ENCODE measurements at places on chromosomes 5 and 9.

DNA sequence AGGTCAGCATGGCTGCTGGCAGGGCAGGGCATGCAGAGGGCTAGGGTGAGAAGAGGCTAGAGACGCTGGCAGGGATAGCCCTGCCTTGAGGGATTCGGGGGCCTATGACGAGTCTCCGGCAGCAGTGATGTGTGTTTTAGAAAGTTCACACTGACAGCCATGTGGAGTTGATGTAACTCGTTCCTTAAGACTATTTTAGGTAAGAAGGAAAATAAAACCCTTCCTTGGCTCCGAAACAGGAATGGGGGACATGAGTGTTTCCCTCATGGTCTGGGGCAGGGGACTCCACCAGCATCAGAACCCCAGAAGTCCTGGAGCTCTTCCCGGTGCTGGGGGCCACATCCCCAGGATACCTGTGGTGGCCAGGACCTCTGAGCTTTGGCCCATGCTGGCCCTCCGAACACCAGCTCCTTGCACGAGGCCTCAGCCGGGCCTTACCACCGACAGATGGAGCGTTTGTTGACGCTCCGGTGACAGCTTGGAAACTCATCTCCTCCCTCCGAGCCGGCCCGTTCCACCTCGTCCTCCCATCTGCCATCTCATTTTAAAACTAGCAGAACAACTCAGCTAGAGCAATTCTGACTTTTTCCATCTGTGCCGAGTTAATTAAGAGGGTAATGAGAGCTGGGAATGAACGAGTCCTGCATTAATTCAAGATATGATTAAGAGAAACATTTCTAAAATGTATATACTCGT, 337.7 kb downstream of the CDK5RAP2 start:
- DNase-seq = no peak

DNA sequence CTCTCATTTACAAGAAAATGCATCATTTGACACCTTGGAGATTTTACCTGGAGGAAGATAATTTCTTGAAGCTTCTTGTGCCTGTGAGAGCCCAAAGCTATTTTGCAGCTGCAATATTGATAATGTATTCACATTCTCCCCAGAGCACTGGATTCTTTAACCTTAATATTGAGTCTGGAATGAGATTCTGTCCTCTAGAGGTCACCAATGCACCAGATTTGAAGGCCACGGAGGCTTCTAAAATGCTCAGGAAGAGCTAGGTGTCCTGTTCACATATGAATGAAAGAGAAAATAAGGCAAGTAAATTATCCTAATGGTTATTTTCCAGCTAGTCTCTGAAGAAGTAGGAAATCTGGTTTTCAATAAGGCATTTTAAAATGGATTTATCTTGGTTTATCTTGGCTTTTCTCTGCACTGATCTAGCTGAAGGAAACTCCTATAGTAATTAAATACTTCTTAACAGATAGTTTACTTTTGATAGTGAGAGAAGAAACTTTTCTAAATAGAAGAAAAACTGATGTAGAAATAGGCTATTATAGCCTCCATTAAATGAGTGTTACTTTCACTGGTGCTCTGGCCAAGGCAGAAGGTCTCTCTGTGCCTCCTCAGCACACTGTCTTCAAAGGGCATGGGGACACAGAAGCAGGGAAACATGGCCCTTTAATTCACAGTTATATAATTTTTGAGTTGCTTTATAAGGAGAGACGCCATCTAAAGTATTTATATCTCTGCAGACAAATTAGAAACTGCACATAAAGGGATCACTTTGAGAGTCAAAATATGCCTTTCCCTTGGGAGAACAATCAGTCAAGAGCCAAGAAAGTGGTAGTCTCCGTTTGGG, 297.0 kb upstream of the ACTBL2 start:
- DNase-seq = no peak

DNA sequence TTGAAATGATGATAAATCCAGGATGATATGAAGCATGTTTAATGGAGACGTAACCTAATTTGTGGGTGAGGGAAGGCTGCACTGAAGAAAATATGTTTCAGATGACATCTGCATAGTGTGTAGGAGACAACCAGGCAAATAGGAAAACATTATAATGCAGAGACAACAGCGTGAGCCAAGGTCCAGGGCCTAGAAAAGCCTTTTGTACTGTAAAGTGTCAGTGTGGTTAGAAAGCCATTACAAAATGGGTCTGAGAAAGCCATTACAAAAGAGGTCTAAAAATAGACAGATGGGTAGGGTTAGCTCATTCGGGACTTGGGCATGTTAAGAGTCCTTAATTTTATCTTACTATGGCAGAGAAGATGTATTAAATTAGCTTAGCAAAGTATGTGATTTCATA, 14.9 kb upstream of the GABRG2 start:
- DNase-seq = no peak

GRCh38 chr9:107704774-107705173, 215.2 kb upstream of the KLF4 start:
- no peak for DNase-seq

Data from esophagus squamous epithelium (tissue), 5 donors.